ENCODE measurements at places on chromosomes 1 and 21.

DNA sequence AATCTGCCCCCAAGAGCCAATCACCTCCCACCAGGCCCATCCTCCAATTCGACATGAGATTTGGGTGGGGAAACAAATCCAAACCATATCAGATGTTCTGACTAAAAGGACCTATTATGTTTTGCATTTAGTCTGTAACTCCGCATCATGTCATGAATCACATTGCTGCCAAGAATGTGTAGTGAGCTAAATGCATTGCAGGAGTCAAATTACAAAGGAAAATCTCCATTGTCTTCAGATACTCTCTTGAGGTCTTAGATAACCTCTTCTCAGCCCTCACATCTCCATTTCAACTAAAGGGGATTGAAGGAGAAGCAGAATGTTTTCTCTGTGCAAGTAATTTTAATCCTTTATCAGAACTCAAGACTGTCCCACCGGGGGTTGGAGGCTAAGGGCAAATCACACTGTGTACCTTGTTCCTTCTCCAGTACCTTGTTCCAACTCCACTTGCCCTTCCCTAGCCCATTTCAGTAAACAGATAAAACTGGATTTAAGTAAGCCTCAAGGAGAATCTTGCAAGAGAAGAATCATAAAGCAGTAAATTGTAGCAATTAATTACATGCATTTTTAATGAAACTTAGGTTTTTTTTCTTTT, 34.1 kb downstream of the EXTL2 start:
- no peak for DNase-seq

DNA sequence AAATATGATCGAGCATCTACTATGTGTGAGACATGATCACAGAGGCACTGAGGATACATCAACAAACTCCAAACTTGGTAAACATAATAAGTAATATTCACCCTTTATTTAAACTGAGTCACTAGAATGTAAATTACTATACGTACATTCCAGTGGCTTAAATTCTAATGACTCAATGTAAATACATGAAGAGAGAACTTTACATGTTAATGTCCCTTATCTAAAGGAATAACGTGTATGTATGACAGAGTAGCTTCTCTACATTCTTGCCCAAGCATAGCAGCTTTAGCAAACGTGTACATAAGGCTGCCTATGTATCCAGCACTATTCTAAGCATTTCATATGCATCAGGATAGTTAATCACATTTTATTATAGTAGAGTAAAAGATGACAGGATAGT, 111.8 kb upstream of the CYYR1 start:
- DNase-seq: no peak

DNA sequence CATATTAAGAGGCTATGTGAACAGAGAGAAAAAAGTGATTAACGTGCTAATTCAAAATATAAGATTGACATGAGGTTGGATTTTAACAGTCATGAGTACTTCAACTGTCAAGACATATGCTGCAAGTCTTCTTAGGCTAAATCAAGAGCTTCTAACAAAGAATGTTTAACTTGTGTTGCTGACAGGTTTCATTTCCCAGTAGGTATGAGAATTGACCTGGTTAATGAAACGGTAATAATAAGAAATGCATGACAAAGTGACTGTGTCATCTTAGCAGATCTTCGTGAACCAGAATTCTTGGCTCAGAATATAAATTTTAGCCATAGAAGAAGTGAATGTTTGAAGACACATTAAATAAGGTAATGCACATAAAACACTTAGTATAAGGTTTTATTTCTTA, 132.6 kb upstream of the PTGFR start:
- no peak for DNase-seq

GRCh38 chr1:180927841-180928240, 15.1 kb downstream of the KIAA1614 start:
- DNase-seq: no peak

GRCh38 chr1:167501515-167502191, 16.7 kb downstream of the CD247 start:
- DNase-seq: no peak

DNA sequence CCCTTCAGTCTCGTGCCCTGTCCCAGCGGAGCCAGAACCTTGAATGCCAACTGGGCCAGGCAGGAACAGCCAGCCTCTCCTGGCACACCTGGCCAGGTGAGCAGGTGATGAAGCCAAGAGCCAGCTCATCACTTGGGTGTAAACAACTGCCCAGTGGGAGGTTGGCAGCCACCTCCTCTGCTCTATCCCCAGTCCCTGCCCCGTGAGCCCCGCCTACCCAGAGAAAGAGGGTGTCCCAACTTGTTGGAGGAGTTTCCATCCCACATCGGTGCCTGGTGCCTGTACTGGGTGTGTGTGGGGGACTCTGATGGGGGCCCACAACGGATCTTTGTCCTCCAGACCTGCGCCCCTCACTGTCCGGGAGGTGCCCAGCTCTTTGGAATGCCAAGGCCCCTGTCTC, 17.8 kb upstream of the FAM131C start:
- DNase-seq: no peak

- no peak for DNase-seq
Measured at GRCh38 chr1:54325703-54326461, 80.3 kb downstream of the SSBP3 start.

GRCh38 chr1:5909576-5910275, 82.5 kb downstream of the NPHP4 start:
- no peak for DNase-seq

- no peak for DNase-seq
Measured at GRCh38 chr1:46520063-46520911, 30.7 kb downstream of the DMBX1 start.

DNA sequence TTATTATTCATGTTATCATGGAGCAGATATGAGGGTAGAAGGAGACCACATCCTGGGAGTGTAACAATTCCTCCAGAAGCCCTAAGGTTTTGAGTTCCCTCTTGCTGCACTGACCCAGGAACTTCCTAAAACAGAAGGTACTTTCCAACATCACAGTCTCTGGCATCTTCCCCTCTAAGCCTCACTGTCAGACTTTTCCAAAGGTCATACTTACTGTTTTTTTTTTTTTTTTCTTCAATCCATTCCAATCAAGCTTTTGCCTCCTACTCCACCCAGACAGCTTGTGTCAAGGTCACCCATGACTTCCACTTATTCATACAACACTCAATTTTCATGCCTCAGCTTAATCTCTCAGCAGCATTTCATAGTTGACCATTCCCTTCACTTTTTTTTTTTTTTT, 18.4 kb upstream of the UQCRHL start:
- DNase-seq: no peak
